ENCODE measurements at places on chromosomes 3 and 15.
A peak's percentile ranks its signal among the peaks of the same experiment; 100 is the strongest.

GRCh38 chr3:179196098-179196497 is 47.9 kb downstream of the PIK3CA start:
- H3K4me1 ChIP-seq: peaks cover 25% of the 10 kb centered on the region
- peak overlapping the region; percentile 69 for H3K27ac ChIP-seq
- no peaks in the 10 kb centered on the region for H3K27me3 ChIP-seq
- no peak overlapping the region for H3K4me3 ChIP-seq
- H3K36me3 ChIP-seq: peaks cover 14% of the 10 kb centered on the region

GRCh38 chr15:73051391-73051806 is 864 bp upstream of the NEO1 start:
- peaks cover 40% of the 10 kb centered on the region for H3K27me3 ChIP-seq
- no peak overlapping the region for H3K27ac ChIP-seq
- peaks cover 9% of the 10 kb centered on the region for H3K4me1 ChIP-seq
- no peaks in the 10 kb centered on the region for H3K36me3 ChIP-seq

GRCh38 chr3:157632075-157632474 is 128.9 kb upstream of the VEPH1 start:
- DNase-seq: no peak
- no peak overlapping the region for H3K4me3 ChIP-seq
- no peaks in the 10 kb centered on the region for H3K4me1 ChIP-seq

DNA sequence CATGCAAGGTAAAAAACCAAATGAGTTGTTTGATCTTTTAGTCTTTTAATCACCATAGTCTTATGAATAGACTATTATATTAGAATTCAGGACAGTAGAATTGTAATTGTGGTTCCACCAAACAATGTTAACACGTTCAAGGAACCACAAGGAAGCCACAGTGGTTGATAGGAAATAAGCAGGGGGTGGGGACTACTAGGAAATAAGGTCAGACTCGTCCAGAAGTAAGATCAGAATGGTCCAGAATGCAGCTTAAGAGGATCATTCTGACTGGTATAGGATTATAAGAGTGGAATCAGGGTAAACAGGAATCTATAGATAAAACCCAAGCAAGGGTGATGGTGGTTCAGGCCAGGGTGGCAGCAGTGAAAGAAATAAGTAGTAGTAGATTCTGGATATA is 7.5 kb downstream of the MYNN start:
- no peak for DNase-seq
- peaks cover 44% of the 10 kb centered on the region for H3K4me1 ChIP-seq

GRCh38 chr15:74124759-74125158 is 5.6 kb upstream of the ISLR2 start:
- H3K27ac ChIP-seq: no peak overlapping the region
- peaks cover 11% of the 10 kb centered on the region for H3K4me1 ChIP-seq
- no peak for DNase-seq
- no peak overlapping the region for H3K4me3 ChIP-seq
- H3K27me3 ChIP-seq: peaks cover 94% of the 10 kb centered on the region

GRCh38 chr15:96058103-96058851 is 272.2 kb upstream of the NR2F2 start:
- H3K4me1 ChIP-seq: peaks cover 5% of the 10 kb centered on the region
- no peak overlapping the region for H3K27ac ChIP-seq
- peaks cover 37% of the 10 kb centered on the region for H3K27me3 ChIP-seq
- no peak for DNase-seq
- no peak overlapping the region for H3K4me3 ChIP-seq

GRCh38 chr3:57436195-57436761 is 107.9 kb downstream of the DNAH12 start:
- H3K27me3 ChIP-seq: peaks cover 3% of the 10 kb centered on the region
- no peak for DNase-seq
- H3K4me3 ChIP-seq: no peak overlapping the region

DNA sequence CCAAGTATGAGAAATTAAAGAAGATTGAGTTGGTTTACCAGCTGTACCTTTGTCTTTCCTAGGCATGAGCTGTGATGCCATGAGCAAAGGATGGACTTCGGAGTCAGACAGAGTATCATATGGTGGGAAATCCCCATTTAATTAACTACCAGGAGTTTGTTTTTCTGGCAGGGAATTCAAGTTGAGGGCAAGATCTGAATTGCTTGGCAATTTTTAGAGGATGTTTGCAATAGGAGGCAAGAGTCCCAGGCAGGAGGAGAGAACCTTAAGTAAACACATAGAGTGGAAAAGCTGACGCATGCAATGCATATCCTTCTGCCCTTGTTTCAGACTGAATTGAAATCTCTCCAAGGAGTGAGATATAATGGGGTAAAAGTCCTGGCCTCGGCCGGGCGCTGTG is 569.7 kb upstream of the MDFIC2 start:
- H3K4me1 ChIP-seq: no peaks in the 10 kb centered on the region
- no peaks in the 10 kb centered on the region for H3K27me3 ChIP-seq
- DNase-seq: no peak
- no peaks in the 10 kb centered on the region for H3K36me3 ChIP-seq
- H3K27ac ChIP-seq: no peak overlapping the region

Measured in activated naive CD4-positive, alpha-beta T cell treated with anti-CD3 and anti-CD28 coated beads, Interleukin-2, amount 10 ng/mL, durations not matched to agents 7 days and 5 days (primary cell).